ENCODE measurements at places on chromosomes 16 and 17.

GRCh38 chr17:49815761-49816281, 27.3 kb downstream of the KAT7 start:
- DNase-seq: no peak

DNA sequence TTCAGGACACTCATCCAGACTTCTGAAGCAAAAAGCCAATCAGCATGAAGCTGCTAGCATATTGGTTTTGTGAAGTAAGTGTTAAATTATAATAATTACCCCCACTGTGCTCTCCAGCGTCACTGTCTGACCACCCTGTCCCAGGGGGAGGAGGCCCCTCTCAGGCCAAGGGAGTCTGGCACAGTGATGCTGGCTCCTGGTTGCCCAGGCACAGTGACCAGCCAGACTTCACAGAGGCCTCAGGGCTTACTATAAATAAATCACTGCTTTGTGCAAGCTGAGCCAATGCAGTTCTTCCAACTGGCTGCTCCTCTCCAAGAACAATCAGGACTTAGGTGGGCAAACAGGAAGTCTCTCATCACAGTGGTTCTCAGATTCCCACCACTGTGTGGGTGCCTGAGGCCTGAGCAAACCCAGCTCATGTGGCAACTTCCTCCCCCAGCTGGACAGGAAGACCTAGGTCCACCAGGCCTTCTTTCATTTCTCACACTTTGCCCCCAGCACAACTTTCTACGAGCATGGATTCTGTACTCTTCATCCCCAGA, 1.7 kb upstream of the DBNDD1 start:
- no peak for DNase-seq

DNA sequence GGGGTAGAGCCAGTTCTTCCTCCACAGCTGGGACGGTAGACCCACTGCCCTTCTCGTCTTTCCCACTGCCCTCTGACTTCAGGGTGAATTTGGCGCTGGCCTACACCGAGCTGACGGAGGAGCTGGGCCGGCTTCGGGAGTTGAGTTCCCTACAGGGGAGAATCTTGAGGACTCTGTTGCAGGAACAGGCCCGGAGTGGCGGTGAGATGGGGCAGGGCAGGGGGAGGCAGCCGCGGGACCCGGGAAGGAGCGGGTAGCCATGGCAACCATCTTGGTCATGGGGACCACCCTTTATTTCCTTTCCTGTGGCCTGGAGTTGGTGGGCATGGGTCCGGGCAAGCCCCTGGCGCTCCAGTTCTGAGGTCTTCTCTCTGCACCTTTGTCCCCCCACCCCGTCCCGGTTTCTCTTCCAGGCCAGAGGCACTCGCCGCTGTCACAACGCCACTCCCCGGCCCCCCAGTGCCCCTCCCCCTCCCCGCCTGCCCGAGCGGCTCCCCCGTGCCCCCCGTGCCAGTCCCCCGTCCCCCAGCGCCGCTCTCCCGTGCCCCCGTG, 14.4 kb downstream of the TBKBP1 start:
- no peak for DNase-seq

DNA sequence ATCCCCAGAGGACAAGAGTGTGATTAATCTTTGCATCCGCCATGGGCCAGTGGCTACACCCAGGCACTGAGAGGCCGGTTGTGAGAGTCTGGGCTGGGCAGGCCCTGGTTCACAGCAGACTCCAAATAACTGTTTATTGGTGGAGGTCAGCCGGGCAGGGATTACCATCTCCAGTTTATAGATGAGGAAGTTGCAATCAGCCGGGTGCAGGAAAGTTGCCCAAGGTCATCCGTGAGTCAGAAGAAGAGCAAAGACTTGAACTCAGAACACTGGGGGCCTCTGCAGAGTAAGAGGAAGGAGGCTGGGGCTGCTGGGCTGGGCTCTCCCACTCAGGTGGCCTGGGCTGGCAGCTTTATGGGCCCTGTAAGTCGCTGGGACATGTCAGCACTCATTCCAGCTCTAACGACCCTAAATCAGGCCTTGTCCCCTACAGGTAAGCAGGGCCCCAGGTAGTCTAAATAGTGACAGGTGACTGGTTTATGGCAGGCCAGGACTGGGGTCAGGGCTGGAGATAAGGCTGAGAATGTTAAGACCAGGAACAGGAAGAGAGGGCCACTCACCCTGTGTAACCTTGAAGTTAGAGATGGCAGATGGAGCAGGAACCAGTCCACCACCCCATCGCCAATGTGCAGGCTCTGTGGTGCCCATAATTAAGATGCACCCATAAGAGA, 2.1 kb upstream of the CA4 start:
- no peak for DNase-seq

- DNase-seq: no peak
Measured at GRCh38 chr17:47915776-47916398, 19.9 kb downstream of the SP2 start.

GRCh38 chr17:77709594-77709993, 248.9 kb upstream of the TNRC6C start:
- no peak for DNase-seq

- DNase-seq: no peak
Measured at GRCh38 chr16:12356632-12357340, 380.3 kb downstream of the SNX29 start.

GRCh38 chr16:3183445-3184139, 4.4 kb upstream of the OR1F1 start:
- no peak for DNase-seq

DNA sequence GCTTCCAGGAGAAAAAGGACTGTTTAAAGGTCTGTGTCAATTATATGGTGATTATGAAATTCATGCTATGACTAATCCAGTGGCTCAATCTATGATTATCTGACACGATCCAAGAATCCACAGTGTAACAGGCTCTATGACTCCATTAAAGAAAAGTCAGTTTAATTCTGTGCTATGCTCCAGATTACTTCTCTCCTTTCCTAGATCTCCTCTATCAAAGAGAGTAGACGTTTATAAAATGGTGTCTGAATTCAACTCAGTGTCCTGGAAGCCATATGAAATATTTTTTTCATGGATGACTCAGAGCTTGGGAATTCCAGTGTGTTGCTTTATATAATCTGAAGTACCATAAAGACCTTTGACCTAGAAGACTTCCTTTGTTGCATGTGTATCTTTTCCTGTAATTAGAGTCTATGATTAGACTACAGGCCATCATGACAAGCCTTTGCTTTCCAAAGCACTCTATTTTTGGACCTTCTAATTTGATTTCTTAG, 27.0 kb upstream of the NF1 start:
- no peak for DNase-seq
